ENCODE measurements at places on chromosomes 2 and 18. TPM values are rescaled to one million over a fixed set of nuclear protein-coding genes. Genes with fewer than 3 reads are reported as not detected.

The SLC19A3 gene
- 53.4 TPM for total RNA-seq

The GRHL1 gene
- total RNA-seq = 7.3 TPM

DNA sequence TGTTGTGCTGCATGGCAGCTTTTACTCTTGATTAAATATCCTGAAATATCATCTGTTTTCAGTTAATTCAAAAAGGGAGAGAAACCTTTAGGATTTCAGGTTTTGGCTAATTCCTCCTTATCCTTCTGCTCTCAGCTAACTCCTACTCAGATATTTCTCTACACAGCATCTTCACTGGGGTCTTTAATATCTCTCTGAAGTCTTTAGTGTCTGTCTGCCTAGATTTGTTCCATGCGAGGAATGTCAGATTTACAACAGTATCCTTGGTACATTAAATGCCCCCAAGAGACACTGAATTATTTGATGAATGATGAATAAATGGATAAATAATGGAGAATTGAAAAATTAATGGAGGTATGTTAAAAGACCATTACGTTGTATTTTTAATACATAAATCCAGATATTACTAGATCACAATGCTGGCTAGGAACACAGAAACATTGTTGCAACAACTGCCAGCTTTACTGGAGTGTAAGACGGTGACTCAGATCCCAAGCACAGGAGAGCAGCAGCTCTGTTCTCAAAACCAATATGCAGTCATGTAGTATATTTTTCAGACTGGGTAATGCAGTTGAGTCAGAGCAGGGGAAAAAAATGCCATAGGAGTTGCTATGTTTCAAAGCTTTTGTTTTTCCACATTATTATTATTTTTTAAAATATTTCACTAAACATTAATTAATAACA lies 388.0 kb upstream of the SYT4 start:
- DNase-seq = no peak

GRCh38 chr2:185433824-185434223 lies 304.8 kb upstream of the FSIP2 start:
- no peak for DNase-seq

The CHRND gene
- total RNA-seq = not detected

The KLHL30 gene
- total RNA-seq = 1.3 TPM

The CLIP4 gene
- 54.2 TPM for total RNA-seq

DNA sequence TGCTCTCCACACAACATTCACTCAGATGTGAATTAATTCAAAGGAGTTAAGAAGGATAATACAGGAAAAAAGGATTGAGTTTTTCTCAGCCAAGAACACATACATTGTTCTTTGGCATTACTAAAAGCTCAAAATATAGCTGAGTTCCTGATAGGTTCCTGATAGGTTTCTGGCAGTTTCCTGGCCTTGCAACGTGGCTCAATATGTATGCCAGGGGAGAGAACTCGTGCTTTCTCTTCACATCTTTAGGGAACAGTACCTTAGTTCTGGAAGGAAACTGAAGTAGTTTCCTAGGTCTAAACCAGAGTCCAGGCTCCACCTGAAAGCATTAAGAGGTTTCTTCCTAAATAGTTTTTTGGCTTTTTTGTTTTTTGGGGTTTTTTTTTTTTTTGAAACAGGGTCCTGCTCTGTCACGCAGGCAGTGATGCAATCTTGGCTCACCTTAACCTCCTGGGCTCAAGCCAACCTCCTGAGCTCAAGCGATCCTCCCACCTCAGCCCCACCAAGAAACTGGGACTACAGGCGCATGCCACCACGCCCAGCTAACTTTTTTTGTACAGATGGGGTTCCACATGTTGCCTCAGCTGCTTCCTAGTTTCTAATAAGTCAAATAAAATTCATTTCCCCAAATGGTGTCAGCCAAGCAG lies 42.8 kb downstream of the ESCO1 start:
- DNase-seq = peak; percentile 39

- DNase-seq = no peak
Observed at GRCh38 chr2:141878016-141878415, 252.8 kb downstream of the LRP1B start.

DNA sequence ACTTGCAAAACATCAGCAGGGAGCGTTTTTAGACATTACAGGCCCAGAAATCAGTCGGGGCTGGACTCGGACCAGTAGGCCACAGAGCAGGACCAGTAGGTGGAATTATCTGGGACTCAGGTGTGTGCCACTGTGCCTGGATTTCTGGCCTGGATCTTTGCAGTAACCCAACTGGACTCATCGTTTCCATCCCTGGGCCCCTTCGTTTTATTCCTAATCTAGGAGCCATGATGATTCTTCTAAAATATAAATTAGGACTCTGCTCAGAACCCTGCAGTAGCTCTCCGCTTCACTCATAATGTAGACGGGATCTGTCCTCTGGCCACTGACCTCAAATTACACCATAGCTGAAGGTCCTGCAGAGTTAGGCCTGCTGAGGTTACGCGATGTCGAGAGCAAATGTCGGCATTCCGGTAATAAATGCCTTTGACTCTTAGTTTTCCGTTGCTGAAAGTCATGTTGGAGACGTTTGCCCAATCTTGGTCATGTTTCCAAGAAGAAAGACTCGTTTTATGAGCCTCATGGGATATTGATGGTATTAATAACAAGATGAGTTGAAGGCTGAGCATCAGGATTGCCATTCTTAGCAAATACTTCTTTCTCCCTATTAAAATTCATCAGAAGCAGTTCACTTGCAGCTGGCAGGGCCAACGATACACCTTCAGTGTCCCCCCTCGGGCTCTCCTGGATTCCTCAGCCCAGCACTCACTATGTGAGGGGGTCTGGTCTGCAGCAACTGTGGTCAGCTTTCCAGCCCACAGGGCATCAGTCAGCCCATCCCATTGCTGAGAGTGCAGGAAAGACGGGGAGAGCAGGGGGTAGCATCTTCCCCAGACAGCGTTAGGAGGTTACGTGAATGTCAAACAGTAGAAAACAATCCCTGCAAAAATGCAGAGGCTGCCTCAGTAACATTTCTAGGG lies 39.9 kb upstream of the KLF11 start:
- no peak for DNase-seq

The SALL3 gene
- total RNA-seq = 0.11 TPM

- DNase-seq = no peak
Observed at GRCh38 chr2:104200533-104201168, 653.3 kb upstream of the POU3F3 start.

DNA sequence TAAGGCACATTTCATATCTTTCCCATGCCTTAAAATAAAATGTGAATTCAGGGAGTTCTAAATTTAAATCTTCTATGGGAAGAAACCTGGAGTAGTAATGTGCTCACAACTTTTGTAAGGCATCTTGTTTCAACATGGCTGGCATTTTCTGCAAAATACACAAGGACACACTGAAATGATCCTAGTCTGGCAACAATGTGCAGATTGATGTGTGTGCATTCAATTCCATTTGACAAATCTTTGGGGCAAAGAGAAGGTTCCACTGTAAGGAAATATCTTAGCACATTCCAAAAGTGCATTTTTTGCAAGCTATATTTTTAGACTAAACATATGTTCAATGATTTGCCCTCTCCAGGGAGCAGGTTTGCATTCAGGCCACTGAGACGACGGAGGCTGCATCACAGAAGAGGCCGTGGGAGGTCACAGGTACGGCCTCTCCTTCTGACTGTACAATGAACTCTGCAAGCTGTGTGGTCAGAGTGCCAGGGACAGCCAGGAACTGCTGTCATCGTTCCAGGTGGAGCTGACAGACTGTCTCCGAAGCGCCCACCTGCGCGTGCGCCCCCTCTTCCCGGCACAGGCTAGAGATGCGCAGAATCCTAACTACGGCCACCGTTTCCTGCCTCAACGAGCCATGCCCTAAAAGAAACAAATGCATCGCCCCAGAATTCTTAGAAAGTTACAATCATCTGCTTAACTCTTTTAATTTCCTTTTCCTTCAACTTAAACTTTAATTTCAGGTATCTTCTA lies 149.2 kb upstream of the POU3F3 start:
- DNase-seq = peak; percentile 34

DNA sequence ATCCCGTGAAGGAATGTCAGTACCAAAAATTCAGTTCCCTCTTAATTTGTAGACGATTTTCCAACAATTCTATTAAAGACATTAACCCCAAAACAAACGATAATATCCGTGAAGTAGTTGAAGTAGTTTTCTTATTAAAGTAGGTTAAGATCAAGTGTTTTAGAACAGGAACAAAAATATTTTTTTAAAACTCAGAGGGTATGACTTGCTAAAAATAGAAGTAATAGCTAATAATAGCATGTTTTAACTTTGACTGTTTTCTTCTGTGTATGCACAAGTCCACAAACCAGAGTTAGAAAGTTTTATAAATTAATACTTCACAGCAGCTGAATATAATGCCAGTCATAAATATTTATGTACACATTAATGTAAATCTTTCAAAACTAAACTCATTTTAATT lies 2.4 kb downstream of the DNAJC10 start:
- no peak for DNase-seq

- no peak for DNase-seq
Observed at GRCh38 chr18:80167331-80167730, 58.3 kb downstream of the ADNP2 start.

The DYNAP gene
- total RNA-seq = not detected

The NCKAP5 gene
- 51.1 TPM for total RNA-seq

- DNase-seq = no peak
Observed at GRCh38 chr2:30645081-30645744, 162.0 kb downstream of the CAPN13 start.

The CRYGC gene
- not detected for total RNA-seq

- DNase-seq = no peak
Observed at GRCh38 chr2:104384961-104385360, 469.0 kb upstream of the POU3F3 start.

DNA sequence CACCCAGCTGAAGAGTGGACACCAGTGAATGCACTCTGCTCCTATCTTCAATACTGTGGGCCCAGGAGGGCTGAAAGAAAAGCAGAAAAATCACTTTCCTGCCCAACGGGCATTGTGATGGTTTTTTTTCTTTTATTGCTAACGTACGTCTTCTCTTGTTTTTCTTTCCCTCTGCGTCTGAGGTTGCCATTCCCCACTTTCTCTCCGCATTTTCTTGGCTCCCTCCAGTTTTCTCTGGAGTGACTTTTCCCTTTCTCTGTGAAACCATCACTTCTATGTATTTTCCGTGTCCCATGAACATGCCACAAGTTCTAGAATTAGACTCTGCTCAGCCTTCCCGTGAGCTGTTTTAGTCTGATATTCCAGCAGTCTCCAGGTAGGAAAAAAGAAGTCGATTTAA lies 169.2 kb downstream of the BCL2 start:
- DNase-seq = no peak

GRCh38 chr2:110804915-110805314 lies 72.5 kb downstream of the ACOXL start:
- DNase-seq = no peak

The C2orf72 gene
- total RNA-seq = not detected

DNA sequence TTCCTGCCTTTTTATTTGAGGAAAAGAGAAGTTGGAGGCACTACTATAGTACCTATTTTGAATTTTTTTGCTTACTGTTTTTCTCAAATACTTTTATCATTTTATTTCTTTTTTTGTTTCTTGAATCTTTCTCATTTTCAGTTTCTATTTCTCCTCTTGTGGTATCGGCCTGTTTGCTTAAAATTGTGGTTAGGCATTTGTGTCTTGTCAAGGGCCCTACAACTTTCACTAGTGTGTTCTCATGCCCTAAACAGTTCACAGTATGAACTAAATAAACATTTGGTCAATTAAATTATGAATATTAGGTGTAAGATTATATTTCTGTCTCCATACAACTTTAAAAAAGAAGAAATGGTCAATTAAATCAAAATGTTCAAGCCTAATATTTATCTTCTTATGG lies 613.5 kb downstream of the MBD2 start:
- no peak for DNase-seq

DNA sequence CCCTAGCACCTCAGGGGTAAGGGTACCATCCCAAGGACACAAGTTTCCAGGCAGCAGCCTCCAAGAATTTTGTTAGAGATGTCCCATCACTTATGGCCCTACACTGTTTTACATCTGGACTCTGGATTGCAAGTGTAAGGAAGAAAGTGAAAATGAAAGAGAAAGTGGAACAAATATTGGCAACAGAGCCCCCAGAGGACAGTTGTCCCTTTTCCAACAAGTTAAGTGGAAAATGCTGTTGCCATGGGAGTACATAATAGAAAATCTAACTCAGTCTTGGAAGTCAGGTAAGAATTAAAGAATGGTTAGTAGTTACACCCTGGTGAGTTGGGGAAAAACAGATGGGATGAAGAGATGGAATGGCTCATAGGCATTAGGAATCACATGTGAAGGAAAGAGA lies 50.6 kb downstream of the TTC21B start:
- DNase-seq = no peak

- DNase-seq = no peak
Observed at GRCh38 chr2:141605163-141605562, 525.7 kb downstream of the LRP1B start.

GRCh38 chr2:127416506-127417001 lies 1.7 kb upstream of the PROC start:
- DNase-seq = no peak

The NFU1 gene
- 39.9 TPM for total RNA-seq

DNA sequence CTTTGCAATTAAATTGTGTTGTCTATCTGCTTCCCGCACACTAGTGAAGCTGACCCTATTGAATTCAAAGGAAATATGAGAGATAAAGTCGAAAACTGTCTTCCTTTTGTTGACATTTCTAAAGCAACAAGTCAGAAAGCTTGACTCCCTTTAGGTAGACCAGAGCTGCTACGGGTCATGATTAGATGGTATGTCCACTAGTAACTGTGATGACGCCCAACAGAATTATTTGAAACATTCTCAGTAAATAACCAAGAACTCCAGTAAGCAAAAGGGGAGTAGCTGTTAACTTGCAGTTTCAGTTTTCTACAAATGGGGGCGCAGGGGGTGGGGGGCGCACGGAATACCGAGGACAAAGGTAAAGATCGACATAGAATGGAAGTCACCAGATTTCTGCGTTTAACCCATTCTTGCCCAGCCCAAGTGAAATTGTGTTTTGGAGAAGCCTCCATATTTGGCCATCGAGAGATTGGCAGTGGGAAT lies 56.4 kb downstream of the CRIM1 start:
- DNase-seq = no peak

DNA sequence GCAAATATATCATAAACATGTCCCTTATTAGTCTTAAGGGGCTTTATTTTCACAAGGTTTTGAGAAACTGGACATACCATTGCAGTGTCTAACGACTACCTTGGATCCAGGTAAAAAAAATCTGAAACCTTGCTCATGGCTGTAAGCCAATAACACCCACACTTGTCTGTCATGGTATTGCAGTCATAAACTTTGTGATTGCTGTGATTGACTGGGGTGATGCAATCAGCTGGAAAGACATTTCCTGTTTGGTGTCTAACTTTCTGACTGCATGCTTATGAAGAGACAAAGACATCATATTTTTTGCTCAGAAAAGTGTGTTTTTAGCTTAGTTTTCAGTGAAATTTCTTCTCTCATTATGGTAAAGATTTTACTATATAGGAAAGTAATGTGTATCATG lies 635.0 kb downstream of the TSN start:
- DNase-seq = no peak

The TRPM8 gene
- total RNA-seq = not detected

- DNase-seq = no peak
Observed at GRCh38 chr2:239466755-239467271, 66.0 kb upstream of the HDAC4 start.
